ENCODE measurements at places on chromosomes 7 and 10.

- no peak for DNase-seq
These were observed 16.3 kb downstream of the CYP3A4 start for GRCh38 chr7:99767662-99768061.

- no peak for DNase-seq
These were observed 244.0 kb upstream of the ZWINT start for GRCh38 chr10:56605051-56605450.

GRCh38 chr7:133234961-133235875 is 17.7 kb upstream of the EXOC4 start:
- DNase-seq: no peak

- DNase-seq: no peak
These were observed 585.8 kb downstream of the LRMDA start for GRCh38 chr10:76017026-76017732.

DNA sequence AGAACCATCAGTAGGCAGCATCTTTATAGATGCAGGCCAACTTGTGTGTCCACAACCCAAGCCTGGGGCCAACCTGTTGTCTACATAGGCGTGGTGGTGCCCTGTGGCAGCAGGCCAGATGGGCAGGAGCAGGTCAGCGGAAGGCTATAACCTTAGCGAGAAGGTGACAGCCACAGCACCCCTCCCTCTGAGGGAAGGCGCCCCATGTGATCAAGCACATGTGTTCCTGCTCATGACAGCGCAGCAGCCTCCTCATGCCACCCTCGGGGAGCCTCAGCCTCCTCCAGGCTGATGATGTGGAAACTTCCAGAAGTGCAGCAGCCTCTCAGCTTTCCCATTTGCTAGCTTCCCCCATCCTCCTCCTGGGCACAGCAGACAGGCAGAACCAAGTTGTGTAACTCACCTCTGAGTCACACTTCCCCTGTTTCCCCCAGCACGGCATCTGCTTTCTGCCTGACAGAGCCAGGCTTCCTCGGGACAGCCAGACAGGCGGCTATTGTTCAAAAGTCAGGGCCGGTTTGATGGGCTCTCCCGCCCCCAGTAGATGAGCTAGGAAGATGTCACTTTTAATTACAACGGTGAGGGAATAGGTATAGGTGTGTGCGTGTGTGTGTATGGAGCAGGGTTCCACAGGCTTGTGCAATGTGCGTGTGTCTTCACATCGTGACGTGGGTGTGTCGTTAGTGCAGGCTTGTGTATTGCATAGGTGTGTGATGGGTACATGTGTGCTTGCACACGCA is 312.0 kb upstream of the ZMIZ1 start:
- DNase-seq: no peak

- DNase-seq: no peak
These were observed 157.5 kb upstream of the PHYHIPL start for GRCh38 chr10:59018977-59019376.

GRCh38 chr7:114931656-114932011 is 9.7 kb downstream of the MDFIC start:
- DNase-seq: peak; percentile 8

DNA sequence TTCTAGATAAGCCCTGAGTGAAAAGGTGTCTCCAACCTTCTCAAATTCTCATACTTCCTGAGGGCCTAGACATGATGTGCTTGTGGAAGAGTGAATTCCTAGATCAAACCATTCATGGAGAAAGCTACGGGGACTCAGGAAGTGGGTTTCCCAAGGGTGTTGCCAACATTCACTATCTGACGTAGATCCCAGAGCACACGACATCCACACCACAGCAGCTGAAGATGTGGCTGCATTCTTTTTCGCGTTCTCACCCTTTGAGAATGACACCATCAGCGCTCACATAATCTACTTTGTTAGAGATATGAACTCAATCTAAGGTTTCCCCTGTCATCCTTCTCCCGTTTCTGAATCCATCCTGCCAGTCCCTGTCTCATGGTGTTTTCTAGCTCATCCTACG is 290.8 kb downstream of the DNAJB6 start:
- DNase-seq: no peak

- DNase-seq: no peak
These were observed 70.4 kb upstream of the APBB1IP start for GRCh38 chr10:26367771-26368170.

DNA sequence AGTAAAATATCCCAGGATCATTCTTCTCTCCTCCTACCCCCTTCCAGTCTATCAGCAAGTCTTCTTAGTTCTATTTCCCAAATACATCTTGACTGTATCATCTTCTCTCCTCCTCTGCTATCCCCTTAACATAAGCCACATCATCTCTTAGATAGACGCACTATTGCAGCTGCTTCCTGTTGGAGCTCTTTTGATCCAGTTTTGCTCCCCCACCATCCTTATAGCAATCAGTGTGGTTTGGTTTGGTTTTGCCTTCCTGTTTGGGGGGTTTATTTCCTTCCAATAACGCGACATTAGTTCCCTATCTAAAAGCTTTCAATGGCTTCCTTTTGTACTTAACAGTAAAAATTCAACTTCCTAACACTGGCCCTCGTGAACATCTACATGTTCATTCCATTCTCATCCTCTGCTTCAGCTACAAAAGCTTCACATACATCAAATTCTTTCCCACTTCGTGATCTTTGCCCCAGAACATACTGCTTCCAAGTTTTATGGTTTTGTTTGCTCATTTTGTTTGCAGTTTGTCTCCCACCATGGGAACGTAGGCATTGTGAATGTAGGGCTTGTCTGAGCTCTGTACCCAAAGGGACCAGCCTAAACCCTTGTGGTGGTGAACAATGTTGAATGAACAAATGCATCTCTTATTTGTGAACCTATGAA is 33.7 kb upstream of the PLXDC2 start:
- no peak for DNase-seq

DNA sequence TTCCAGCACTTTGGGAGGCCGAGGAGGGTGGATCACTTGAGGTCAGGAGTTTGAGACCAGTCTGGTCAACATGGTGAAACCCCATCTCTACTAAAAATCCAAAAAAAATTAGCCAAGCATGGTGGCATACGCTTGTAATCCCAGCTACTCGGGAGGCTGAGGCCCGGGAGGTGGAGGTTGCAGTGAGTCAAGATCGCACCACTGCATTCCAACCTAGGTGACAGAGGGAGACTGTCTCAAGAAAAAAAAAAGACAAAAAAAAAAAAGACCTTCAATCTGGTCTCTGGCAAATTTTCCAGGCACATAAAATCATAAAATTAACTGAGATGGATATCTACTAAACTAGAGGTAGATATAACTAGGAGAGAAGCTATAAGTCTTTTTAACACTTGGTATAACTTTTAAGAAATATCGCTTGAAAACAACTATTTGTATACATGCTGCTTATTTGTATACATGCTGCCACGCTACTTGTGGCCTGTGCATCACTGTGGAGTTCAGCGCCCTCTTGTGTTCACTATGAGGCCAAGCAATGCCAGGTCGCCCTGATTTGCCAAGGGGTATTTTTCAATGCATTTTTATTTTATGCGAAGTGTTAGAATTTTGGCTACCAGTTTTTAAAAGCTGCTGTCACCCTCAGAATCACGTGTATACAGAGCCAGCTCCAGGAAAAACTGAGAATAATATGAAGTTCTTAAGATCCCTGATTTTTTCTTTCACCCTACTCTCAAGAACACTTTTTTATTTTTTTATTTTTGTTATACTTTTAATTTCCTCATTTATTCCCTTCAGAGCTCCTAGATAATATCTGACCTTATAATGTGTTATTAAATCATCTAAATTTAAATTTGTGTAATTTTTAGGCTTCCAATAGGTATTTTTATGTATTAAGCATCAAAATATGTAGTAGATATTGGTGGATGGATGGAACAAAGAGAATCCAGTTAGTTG is 26.7 kb downstream of the CYCS start:
- peak; percentile 33 for DNase-seq

GRCh38 chr10:126215746-126216631 is 172.3 kb downstream of the ADAM12 start:
- no peak for DNase-seq

DNA sequence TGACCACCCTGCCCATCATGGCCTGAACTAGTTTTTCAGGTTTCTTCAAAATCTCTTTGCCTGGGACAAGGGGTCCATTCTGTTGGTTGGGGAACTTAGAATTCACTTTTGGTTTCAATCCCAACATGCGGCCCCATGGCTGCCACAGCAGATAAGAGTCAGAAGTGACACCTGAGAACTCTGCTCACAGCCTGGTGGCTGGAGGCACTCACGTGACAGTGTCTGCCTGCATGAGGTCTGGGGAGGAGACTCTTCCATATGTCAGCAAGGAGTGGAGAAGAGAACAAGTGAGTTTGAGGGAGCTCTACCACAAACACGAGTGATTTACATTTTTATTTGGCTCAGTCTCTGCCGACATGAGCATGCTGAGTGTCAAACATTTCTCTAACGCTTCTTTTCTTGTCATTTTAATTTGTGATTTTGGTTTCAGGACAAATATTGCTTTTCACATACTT is 370.4 kb downstream of the TNS3 start:
- DNase-seq: no peak

DNA sequence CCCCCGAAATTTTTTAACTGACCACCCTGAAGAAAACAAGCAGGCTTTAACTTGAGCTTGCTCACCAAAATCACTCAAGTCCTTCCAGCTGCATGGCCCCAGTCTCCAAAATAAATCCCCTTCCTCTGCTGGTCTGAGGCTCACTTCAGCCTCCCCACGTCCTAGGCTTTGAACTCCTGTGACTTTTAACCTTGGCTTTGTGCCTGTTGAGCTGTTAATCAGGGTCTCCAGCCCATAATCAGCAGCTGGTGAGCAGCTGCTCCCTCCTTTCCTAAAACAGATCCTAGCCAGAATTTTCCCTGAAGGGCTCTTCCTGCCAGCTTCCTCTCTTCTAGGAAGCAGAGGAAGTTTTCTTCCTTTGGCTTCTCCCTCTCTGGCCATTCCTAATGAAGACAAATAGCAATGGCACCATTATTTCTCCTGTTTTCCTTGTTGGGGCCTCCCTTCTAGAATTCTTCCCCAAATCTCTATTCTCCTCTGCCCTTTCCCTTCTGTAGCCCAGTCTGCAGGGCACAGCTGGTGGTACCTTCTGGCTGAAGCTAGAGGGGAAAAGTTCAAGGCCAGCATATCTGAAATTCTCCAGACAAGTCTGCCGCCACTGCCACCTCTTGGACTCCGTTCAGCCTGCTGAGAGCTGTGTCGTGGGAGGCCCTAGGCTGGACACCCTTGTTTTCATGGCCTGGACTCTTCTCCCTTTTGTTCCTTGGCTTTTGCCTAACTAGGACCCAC is 152.1 kb downstream of the NOC3L start:
- no peak for DNase-seq

- DNase-seq: no peak
These were observed 49.0 kb upstream of the ARHGAP12 start for GRCh38 chr10:31977440-31978155.

GRCh38 chr10:89600041-89600440 is 45.0 kb downstream of the PANK1 start:
- DNase-seq: no peak

DNA sequence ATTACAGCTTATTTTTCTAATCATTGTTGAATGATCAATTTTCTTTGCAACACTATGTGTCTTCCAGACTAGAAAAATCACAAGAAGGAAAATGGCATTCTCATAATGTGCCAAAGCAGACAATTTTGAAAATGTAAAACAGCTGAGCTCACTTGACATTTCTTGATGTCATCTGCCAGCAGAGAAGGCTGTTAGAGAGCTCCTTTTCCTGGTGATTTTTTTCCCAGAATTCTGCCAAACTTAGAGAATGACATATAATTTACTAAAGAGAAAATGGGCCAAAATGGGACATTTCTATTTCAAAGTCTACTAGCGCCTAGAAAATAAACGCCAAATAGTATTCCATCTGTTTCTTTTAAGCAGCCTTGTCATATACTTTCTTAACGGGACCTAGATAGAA is 88.9 kb upstream of the CSTF2T start:
- no peak for DNase-seq

DNA sequence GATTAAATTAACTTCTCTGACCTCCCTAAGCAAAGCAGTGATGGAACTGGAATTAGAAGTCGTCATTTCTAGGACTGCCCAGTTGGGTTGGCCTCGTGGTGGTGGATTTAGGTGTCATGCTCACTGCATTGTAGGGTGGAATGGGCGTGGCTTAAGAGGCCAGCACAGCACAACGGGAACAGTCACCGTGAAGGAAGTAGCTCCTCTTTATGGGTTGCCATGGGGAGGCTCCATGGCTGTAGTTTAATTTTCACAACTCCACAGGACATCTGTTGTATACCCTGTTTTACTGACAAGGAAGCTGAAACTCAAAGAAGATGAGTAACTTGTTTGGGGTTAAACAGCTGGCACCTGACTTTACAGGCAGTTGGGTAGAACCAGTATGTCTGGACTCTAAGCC is 208.3 kb downstream of the CELF2 start:
- DNase-seq: peak; percentile 54

DNA sequence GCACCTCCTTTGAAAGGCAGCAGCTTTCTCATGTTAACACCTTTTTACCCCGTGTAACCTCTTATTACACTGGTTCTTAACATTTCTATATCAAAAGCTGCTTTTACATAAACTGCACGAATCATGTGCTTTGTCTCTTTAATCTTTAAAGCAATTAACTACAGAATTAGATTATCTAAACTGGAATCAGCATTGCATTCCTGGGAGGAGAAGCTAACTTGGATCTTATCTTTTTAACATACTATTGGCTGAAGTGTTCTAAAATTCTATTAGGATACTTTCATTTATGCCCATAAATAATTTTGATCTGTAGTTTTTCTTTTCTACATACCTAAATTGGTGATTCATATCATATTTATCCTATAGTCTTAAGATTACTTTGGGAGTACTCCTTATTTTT is 428.4 kb upstream of the IGFBP3 start:
- no peak for DNase-seq

DNA sequence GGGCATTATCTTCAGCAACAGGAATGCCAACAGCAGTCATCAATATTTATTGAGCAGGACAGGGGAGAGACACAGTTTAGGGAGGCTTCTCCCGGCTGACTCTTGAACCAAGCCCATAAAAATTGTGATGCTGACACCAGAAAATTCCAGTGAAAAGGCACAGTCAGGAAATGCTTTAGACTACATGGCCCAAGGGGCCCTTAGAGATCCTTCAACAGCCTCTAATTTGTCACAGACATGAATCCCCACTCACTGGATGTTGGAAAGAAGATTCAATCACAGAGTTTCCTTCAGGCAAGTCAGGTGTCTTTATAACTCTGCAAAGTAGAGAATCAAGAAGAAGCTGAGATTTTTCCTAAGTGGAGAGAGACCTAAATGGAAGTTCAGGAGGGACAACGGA is 1.2 kb downstream of the GJC3 start:
- no peak for DNase-seq

- DNase-seq: no peak
These were observed 847.1 kb downstream of the REEP3 start for GRCh38 chr10:64368298-64368697.

DNA sequence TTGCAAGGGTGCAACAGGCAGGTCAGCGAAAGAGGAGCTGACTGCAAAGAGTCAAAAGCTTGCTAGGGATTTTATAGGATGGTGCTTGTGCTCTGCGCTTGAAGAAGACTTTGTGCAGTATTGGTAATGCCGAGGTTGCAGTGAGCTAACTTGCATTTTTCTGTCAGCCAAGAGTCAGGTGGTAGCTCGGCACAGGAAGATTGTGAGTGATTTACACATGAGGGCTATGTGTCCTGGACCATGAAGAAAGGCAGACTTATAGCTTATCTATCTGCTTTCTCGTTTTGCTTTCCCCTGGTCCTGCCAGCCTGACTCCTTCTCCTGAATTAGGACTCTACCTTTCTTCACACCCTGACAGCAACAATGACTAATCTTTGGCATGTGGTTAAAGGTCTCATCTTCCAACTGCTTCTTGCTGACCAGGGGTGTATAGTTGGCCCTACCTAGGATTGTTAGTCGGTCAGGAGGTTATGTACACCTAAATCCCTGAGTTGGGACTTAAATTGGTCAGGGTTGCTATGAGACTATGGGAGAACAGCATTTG is 4.1 kb upstream of the SYPL1 start:
- no peak for DNase-seq

Measured in effector memory CD4-positive, alpha-beta T cell (primary cell).